Right renal pelvis (tissue), 4 donors: ENCODE measurements at places on chromosomes 7 and 10. TPM values are rescaled to one million over a fixed set of nuclear protein-coding genes. Genes with fewer than 3 reads are reported as not detected.

DNA sequence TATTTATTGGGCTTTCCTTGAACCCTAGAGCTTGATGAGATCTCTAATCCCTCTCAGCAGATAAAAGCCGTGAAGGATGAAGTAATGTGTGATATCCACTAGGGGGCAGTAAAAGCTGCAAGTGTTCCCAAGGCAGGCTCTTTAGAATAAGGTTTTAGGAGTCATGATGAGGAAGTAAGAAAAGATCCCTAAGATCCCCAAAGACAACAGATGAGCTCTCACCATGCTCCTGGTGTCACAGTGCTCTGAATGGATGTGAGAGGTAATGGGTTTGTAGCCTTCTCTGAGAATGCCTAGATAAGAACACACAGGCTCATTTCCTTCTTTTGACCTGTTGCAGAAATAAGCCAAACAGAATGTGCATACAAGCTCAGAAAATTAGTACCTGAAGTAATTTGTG lies 70.4 kb upstream of the ITPRID1 start:
- peak; percentile 5 for DNase-seq

GRCh38 chr7:137774793-137775201 lies 72.0 kb downstream of the DGKI start:
- DNase-seq: no peak

GRCh38 chr10:53664282-53665019 lies 891.9 kb upstream of the MBL2 start:
- DNase-seq: peak; percentile 30

The GRID2IP gene
- 0.60 TPM for polyA plus RNA-seq

The BMPR1A gene
- polyA plus RNA-seq: 85.5 TPM

The FOXI2 gene
- polyA plus RNA-seq: 2.3 TPM

DNA sequence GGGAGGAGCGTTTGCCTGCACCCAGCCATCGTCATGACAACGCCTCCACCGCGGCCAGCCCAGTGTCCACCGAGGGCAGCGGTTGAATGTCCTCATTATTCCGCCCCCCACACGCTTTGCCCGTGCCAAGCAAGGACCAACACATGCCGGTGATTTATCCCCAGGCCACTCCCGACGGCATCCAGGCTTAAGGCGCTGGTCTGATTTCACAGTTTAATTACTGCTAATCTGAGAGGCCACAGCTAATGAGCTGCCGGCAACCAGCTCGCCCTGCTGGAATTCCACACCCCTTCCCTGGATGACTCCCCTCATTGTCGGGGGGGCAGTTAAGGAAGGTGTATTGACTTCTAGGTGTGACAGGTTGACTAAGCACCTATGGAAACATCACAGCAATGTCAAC lies 432.3 kb downstream of the DNAJB6 start:
- DNase-seq: no peak

- no peak for DNase-seq
Measured at GRCh38 chr7:21412410-21412851, 15.5 kb upstream of the SP4 start.

DNA sequence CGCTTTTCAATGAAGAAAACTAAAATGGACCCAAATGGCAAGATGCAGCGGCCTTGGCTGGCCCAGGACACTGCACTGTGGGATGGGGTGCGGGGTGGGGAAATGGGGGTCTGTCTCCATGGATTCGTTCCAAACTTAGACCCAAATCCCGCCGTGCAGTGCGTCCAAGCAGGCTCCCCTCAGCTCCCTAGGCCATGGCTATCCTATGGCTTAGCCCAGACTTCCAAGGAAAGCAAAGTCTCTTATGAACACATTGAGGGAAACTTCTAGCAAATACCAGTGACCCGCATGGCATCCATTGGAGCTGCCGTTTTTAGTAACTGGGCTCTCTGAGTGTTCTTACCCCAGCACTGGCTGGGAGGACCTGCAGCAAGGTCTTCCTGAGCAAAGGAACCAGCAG lies 122.5 kb downstream of the EBF3 start:
- no peak for DNase-seq

DNA sequence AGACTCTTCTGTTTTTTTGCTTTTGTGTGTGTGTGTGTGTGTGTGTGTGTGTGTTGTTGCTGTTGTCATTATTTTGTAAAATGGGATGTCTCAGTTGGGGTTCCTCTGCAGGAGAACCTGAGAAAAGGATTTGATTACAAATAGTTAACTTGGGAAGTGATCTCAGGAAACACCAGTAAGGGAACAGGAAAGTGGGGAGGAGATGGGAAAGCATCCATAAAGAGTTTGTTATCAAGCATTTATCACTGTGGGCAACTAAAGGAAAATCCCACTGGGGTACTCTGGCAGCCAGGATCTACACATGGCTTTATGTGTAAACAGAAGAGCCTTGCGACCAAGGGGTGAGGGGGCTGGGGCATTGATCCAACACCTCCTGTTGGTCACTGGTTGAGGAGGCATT lies 485.4 kb downstream of the KCNMA1 start:
- DNase-seq: no peak

- DNase-seq: no peak
Measured at GRCh38 chr10:121152033-121152432, 300.9 kb downstream of the WDR11 start.

The CYP3A7 gene
- polyA plus RNA-seq: 0.35 TPM

- DNase-seq: no peak
Measured at GRCh38 chr7:22894546-22894945, 71.9 kb upstream of the TOMM7 start.

DNA sequence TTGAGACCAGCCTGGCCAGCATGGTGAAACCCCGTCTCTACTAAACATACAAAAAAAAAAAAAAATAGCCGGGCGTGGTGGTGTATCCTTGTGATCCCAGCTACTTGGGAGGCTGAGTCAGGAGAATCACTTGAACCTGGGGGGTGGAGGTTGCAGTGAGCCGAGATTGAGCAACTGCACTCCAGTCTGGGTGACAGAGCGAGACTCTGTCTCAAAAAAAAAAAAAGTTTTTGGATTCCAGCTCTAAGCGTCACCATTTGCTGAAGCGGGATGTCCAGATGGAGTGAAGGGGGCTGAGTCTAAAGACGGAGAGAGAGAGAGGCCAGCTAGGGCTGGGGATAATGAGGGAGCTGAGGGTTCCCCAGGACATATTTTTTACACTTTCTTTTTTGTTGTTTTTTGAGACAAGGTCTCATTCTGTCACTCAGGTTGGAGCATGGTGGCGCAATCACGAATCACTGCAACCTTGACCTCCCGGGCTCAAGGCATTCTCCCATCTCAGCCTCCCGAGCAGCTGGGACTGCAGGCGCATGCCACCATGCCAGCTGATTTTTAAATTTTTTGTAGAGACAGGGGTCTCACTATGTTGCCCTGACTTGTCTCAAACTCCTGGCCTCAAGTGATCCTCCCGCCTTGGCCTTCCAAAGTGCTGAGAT lies 9.4 kb upstream of the HK1 start:
- no peak for DNase-seq

- DNase-seq: no peak
Measured at GRCh38 chr10:32376771-32377170, 29.8 kb upstream of the EPC1 start.

DNA sequence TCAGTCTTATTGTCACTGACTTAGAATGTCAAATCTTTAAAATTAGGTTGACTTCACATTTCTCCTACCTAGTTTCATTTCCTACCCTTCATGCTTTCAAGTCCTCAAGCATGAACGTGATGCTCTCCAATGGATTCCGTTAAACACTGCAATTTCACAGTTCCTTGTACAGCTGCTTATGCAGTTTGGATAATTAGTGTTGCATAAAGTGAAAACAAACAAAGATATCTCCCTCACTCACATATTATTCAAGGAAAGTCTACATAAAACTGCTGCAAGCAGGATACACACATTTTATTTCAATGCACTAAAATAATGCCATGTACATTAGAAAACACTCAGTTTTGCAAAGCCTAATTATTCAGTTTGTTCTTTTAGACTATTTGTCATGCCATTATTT lies 214.0 kb downstream of the CRPPA start:
- DNase-seq: no peak

GRCh38 chr10:17228091-17229015 lies at the start of gene VIM:
Gene VIM (plus strand): TSS chr10:17228241. CDS start chr10:17229423, 1,182 bp downstream.
- peak; percentile 59 for DNase-seq

- no peak for DNase-seq
Measured at GRCh38 chr10:29949411-29950011, 109.9 kb downstream of the JCAD start.

The EGFR gene
- 32.6 TPM for polyA plus RNA-seq

The OGDHL gene
- polyA plus RNA-seq: 38.0 TPM

GRCh38 chr10:485776-486175 lies 203.7 kb downstream of the DIP2C start:
- no peak for DNase-seq

DNA sequence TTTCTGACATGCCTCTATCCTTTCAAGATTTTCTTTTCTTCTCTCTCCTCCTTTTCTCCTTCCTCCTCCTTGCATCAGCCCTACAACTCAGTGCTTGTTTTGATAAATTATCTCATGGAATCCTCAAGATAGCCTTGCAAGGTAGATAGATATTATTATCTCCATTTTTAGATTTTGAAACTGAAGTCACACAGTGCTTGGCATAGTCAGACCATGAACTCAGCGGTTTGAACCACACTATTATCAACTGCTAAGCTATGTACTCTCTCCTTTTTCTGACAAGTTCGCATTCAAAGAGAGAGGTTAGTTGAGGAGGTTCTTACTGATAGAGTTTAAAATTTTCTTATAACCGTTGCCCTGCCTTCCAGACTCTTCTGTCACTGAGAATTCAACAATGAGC lies 79.1 kb downstream of the SUGCT start:
- DNase-seq: no peak

The OPALIN gene
- not detected for polyA plus RNA-seq

The RARRES2 gene
- 54.5 TPM for polyA plus RNA-seq

The C1GALT1 gene
- polyA plus RNA-seq: 45.1 TPM

The TRIM73 gene
- polyA plus RNA-seq: 3.8 TPM

The ACHE gene
- polyA plus RNA-seq: 3.8 TPM

GRCh38 chr10:111440501-111440900 lies 363.7 kb downstream of the ADRA2A start:
- no peak for DNase-seq

DNA sequence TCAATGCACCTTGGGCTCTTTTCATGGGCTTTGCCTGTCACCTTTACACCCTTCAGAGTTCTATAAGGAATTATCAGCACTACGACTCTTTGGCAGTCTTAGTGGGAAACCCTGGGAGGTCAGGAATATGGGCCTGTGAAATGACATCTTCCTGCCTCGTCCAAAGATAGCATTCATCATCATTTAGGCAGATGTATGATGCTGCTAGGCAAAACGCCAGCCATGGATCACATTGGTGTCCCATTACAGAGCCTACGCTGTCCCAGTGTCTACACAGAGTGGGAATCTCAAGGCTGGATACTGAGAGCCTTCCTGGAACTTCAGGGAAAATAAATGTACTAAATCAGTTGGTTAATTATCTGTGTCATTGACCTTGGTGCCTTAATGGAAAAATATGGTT lies 259.4 kb upstream of the CELF2 start:
- no peak for DNase-seq

GRCh38 chr7:106285855-106286492 lies 1.2 kb upstream of the NAMPT start:
- no peak for DNase-seq

DNA sequence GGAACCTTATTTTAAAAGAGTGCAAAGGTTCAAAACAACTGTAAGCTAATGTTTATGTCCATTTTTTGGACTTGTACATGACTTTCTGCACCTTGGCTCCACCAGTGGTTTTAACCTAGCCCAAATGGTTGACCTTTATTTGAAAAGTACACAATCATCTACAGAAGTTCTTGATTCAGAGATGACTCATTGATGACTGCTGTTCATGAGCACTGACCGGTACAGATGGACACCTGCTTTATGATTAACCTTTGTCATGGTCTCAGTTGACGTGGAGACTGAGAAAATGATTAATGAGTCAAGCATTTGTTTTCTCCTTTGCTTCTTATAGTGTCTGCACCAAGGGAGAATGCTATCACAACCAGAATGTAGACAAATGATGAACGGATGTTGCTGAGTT lies 55.7 kb upstream of the PTER start:
- DNase-seq: no peak

DNA sequence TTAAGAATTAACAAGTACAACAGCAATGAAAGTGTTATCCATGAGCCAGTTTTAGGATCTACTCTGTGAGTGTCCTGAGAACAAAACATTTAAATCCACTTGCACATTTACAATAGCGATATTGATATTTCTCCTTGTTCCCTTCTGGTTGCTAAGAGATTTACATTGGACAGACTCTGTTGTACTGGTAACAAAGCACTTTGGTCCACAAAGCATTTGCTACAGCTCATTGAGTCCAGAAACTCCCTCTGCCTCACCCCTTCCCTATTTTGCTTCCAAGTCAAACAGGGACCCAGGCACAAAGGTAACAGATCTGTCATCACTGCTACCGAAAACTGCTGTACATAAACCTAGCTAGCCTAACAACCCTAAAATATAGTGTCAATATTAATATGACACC lies 2.1 kb downstream of the ANK3 start:
- no peak for DNase-seq

GRCh38 chr7:34162027-34162565 lies 256.8 kb downstream of the BMPER start:
- no peak for DNase-seq

DNA sequence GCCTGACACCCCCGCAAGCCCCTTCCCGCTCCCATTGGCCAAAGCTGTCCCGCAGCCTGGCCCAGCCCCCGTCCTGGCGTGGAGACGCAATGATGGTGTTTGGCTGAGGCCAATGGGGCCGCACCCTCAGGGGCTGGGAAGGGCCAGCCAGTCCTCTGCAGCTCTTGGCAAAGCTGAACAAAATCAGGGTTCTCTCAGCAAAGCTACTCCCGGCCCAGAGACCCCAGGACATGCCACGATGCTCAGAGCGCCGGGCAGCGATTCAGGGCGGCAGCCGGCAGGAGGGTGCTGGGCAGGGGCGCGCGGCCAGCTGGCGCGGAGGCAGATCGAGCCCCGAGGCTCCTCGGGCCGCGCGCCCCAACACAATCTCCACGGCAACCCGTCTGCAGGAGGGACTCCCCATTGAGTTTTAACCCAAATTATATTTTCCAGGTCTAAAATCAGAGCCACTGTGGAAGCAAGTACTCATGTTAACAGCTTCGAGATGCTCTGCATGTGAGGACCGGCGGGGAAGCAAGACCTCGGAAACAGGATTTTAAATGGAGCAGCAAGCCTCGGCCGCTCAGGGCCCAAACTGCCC lies 8.8 kb upstream of the CNPY1 start:
- no peak for DNase-seq

- DNase-seq: no peak
Measured at GRCh38 chr10:12050528-12050927, 7.9 kb upstream of the UPF2 start.

DNA sequence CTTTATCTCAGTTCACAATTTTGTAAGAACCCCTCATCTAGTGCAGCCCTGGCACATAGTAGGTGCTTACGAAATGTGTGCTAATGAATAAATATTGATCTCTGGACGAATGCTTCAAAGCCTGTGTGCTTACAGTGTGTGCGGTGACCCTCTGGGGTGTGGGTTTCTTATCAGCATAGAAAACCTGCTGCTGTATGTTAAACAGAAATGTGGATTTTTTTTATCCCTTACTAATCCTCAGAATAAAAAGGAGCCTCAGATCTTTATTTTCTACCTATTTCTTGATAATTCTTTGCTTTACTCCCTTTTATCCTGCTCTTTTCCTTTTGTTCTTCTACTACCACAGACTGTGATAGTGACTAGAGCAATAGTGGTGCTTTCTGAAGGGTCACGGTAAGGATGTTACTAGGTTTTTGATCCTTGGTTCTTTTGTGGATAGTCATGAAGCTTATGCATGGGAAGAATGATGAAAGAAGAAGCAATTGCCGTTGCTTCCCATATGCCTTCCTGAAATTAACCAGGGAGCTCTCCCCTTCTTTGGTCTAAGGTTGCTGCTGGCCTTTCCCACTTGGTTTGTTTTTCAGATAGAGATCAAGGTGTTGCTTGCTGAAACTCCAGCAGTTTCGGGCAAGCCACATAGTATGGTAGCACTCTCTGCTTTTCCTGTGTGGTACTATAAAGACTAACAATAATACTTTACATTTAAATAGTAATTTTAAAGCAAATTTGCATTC lies 44.7 kb downstream of the SPAG6 start:
- no peak for DNase-seq
